ENCODE measurements at places on chromosomes 12 and 14.

GRCh38 chr14:25150934-25151790 lies 101.2 kb upstream of the STXBP6 start:
- DNase-seq, result no peak

GRCh38 chr12:42779186-42779859 lies 189.8 kb upstream of the PRICKLE1 start:
- no peak for DNase-seq

- no peak for DNase-seq
These were observed 65.6 kb downstream of the SYNE2 start for GRCh38 chr14:63918411-63918810.

DNA sequence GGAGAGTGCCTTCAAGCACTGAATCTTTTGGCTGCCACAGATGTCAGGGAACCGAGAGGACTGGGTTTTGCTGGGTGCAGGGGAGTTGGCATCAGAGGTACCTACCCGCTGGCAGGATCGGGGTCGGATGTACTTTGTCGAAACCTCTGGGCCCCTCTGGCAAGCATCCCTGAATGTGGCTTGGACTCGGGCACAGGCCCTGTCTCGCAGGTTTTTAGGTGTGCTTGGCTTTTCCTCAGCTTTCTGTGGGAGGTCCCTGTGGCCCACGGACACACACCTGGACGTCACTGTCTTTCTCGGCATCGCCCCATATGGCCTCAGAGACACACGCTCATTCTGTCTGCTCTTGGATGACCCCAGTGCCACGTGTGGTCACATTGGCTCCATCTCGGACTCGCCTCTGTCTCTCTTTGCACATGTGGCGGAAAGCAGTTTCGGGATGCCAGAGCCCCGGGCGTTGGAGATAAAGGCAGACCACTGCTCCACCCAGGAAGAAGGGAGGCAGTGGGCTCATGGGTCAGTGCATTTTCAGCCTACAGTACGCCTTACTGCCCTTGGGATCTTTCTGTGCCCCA lies 769.6 kb upstream of the ALG10B start:
- no peak for DNase-seq

DNA sequence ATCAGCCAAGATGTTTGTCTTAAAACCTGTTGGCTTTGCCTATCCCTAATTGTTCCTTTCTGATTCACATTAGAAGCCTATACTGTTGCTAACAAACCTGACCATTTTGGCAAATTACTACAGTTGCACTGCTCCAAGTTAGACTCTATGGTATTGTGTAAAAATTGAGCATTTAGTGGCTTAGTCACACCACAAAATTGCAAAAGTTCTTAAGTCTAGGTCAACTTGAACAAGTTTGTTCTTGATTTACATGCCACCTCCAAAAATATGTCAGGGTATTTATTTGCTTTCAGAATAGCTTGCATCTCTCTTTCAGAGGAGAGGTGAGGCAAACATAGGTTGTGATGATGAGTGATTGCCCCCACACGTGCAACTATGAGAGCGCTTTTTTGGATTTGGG lies 27.0 kb upstream of the PTHLH start:
- DNase-seq, result no peak

DNA sequence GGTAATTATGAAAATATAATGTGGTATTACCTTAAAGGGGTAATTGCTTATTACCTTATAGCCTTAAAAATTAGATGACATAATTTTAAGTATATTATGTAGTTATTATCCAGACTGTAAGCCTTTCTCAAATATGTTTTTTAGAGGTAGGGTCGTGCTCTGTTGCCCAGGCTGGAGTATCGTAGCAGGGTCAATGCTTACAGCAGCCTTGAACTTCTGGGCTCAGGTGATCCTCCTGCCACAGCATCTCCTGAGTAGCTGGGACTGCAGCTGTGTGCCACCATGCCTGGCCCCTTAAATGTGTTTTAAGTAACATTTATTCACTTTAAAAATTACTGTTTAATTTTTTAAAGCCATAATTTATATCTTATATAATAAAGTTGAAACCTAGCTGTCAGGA lies 10.4 kb downstream of the PRPF39 start:
- no peak for DNase-seq

- no peak for DNase-seq
These were observed 53.3 kb downstream of the BICD1 start for GRCh38 chr12:32159925-32160324.

- no peak for DNase-seq
These were observed 3.7 kb downstream of the AQP2 start for GRCh38 chr12:49953961-49954846.

GRCh38 chr14:94827711-94828447 lies 58.0 kb upstream of the GSC start:
- no peak for DNase-seq

DNA sequence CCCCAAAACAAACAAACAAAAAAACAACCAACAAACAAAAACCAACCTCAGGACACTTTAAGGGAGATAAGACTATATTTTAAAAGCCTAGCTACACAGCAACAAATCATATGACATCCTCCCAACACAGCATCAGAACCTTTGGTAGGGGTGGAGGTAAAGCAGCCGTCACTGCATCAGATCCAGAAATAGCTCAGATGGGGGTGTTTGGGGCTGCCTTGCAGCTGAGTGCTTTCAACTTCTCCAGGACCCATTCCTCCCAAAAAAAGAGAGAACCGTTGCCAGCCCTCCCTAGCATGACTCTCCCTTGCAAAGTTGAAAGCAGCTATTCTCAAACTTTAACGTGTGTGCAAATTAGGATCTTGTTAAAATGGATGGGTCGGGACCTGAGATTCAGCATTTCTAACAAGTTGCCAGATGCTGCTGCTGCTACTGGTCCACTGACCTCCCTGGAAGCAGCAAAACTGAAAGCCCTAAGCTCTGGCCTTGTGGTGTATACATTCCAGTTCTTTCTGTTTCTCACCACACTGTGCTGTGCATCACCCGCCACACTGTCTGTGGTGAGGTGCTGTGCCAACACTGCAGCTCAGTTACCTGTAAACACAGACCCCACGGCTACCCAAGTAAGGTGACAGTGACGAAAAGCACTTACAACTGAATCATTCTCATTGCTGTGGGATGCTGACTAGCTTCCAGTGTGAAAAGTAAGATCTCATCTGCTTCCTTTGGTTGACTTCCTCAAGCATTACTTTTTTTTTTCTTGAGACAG lies 54.0 kb downstream of the SLC38A1 start:
- DNase-seq, result peak; percentile 52

GRCh38 chr12:90908465-90908864 lies 46.5 kb downstream of the CCER1 start:
- DNase-seq, result no peak

GRCh38 chr12:39526974-39527373 lies 84.1 kb upstream of the KIF21A start:
- DNase-seq, result no peak

GRCh38 chr12:67989184-67989920 lies at the start of gene IFNG-AS1:
Gene IFNG-AS1, plus strand, starts transcription at chr12:67989447.
- no peak for DNase-seq

GRCh38 chr14:31510222-31510621 lies 22.4 kb upstream of the GPR33 start:
- no peak for DNase-seq

DNA sequence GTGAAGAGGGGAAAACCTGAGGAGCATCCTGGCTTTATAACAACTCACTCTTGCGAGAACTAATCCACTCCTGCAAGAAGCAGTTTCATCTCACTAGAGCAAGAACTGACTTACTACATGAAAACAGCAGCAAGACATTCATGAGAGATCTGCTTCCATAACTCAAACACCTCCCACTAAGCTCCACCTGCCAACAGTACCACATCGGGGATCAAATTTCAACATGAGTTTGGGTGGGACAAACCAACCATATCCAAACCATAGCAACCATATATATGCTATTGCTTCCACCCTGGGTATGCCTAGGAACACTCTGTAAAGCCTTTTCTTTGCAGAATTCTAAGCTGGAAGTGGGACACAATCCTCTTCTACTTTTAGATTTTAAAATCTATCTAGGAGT lies 13.9 kb upstream of the AVPR1A start:
- DNase-seq, result no peak

DNA sequence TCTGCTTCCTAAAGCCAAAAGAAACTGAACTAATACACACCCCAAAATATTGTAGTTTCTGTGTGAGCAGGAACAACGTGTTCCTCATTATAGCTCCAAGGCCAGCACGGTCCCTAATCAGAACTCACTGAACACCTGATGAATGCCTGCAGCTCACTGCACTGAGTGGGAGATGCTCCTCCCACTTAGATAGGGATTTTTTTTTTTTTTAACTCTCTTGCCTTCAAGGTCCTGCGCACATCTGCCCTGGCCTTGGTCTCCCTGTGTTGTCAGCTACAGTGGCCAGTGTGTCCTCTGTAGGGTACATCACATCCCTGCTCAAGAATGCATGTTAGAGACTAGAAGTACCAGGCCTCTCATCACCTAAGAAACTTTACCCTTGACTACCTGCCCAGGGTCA lies 44.3 kb upstream of the TMPO start:
- no peak for DNase-seq

GRCh38 chr12:3905664-3906063 lies 32.5 kb upstream of the PARP11 start:
- no peak for DNase-seq

All from stimulated activated CD4-positive, alpha-beta T cell treated with anti-CD3 and anti-CD28 coated beads, Interleukin-4, amount 100 ng/mL, for 4 hours (primary cell).